HL-60 (cell line): ENCODE measurements at places on chromosomes 4 and X.

GRCh38 chrX:69050051-69050765 is 115.0 kb downstream of the PJA1 start:
- DNase-seq, result no peak

DNA sequence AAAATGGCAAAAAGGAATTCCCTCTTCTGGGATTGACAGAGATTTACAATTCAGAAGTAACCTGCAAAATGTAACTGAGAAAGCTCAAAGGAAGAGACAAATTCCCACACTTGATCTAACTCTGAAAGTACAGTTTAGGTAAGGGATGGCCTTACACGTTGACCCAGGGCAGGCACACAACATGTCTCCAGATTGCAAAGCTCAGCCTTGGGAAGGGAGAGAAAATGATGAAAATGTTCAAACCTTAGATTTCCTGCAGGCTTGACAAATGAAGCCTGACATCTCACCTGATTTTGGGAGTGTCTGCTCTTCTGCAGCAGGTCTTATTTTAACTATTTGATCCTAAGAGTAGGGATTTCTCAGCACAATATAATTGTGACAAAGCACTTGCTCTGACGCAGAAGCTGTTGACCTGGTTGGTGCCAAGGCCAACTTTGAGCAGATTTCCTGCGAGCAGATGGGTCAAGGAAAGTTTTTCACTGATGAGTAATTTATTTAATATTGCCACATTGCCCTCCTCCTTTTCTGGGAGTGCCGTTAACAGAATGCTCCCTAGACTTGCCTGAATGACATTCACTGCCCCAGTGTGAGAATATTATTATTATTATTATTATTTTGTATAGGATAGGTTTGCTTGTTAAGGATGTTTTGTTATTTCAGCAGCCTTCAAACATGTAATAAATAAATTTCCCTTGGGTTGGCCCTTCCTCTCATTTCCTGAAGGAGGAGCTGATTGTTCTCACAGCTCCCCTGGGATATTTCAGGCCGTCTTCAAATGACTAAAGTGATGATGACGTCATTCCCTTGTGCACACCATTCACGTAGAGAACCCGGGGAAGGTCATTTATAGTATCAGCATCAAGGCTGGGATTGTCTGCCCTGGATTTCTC is 157.1 kb downstream of the VEGFC start:
- DNase-seq, result no peak

DNA sequence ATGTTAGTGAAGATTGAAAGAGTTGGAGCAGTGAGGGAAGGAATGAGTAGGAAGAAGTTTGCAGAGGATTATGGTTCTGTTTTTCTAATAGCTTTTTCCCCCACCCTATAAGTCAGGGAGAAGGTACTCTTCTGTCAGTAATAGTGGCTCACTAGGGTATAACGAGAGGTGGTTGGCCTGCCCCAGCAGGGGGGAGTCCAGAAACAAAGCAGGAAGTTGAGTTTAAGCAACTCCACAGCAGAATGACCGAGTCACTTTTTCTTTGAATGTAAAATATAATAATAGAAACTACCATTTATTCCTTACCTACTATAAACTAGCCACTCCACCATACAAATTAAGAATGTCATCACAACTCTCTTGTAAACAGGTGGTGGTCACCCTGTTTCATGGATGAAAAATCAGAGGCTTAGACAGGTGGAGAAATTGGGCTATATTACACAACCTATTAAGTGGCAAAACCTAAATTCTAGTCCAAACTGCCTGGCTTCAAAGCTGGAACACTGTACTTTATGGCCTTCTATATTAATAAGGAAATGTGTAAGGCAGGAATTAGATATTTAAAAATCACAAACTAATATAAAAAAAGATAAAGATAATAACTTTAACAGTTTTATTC is 21.9 kb downstream of the AP1AR start:
- DNase-seq, result peak; percentile 63

GRCh38 chr4:37400241-37400881 is 155.8 kb downstream of the NWD2 start:
- no peak for DNase-seq

- DNase-seq, result no peak
These were observed 372.4 kb upstream of the RPS6KA3 start for GRCh38 chrX:20639115-20639514.

DNA sequence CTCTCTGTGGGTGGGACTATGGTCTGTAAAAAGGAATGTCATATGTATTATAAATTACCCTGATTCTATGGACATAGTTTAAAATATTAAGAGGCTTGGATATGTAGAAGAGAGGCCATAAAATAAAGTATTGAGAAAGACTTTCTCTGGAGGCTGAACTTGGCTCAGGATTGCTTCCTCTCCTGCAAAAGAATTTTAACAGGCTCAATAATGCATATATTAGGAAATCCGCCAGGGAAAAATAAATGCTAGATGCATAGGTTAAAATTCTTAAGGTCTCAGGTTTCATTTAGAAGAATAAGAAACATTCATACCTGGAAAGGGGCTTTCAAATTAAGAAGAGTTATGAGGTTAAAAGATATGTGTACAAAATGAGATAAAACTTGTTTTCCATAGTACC is 424.3 kb downstream of the ARAP2 start:
- DNase-seq, result no peak

GRCh38 chr4:185587427-185588161 is 52.3 kb upstream of the PDLIM3 start:
- no peak for DNase-seq

DNA sequence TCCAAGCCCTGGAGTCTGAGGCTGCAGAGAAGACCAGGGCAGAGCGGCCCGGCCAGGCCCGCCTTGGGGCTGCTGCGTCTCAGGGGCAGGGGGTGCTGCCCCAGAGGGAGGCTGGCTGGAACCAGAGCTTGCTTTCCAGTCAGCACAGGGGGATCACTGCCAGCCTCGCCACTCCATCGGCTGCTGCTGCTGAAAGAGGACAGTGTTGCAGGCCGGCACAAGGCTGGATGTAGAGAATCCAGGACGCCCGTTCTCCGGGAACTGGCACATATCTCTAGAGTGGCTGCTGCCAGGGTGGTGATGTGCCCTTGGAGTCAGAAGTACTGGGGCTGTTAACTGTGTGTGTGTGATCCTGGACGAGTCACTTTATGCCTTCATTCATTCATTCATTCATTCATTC is 31.9 kb upstream of the SORCS2 start:
- no peak for DNase-seq

DNA sequence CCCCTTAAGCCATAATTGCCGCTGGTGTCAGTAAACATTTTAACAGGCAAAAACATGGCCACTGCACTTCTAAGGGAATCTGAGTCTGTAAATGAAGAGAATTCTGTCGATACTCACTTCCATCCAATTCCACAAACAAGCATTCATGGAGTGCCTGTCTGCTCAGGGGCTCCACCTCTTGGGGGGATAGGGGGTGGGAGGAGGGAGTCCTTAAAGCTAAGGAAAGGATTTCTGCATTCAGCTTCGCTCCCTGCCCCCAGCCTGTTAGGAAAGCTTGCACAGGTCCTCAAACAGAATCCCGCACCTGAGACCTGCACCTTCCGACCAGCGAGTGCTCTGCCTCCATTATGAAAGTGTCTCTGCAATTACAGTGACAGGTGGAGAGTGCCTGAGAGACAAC is 130.2 kb upstream of the KIT start:
- no peak for DNase-seq

GRCh38 chrX:134801267-134801666 is 143.0 kb upstream of the PLAC1 start:
- DNase-seq, result no peak

- no peak for DNase-seq
These were observed 10.7 kb downstream of the SEL1L3 start for GRCh38 chr4:25852103-25852502.

DNA sequence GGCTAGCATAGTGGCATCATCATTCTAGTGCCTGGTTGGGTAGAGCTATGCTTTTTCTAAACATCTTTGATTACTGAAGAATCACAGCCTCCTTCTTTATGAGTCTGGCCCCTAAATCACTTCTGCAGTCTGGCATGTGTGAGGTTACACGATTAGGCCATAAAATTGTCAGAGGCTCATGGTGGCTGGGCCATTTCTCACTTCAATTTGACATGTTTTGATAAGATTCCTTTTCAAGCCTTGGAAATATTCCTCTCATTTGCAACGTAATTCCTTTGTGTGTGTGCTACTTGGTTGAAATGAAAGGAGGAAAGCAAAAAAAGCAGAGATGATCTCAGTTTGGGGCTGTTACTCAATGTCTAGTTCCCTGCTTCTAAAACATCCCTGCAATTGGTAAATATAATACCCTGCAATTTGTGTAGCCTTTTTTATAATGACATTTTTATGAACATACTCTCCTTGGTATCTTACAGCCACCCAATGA is 6.2 kb downstream of the CCKAR start:
- DNase-seq, result no peak

GRCh38 chrX:105567082-105567481 is 255.3 kb upstream of the NRK start:
- no peak for DNase-seq

DNA sequence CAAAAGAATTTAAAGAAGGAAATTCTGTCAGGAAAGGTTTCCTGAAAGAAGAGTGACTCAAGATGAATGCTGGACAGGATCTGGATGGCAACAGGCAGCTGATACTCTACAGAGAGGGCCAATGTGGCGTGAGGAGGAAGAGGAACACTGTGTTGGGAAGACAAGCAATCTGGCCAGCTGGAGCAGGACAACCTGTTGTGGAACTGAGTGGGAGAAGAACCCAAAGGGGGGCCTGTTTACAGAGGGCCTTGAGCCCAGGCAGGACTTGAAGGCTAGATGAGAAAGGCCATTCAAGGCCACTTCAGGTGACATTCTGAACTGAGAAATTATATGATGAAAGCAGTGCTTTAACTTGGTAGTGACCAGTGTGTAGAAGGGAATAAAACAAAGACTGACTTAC is 8.5 kb downstream of the OTUD4 start:
- DNase-seq, result no peak

- DNase-seq, result peak; percentile 7
These were observed 320.6 kb upstream of the PPARGC1A start for GRCh38 chr4:24210332-24210902.

- no peak for DNase-seq
These were observed 74.6 kb downstream of the RAPGEF2 start for GRCh38 chr4:159177265-159178150.

DNA sequence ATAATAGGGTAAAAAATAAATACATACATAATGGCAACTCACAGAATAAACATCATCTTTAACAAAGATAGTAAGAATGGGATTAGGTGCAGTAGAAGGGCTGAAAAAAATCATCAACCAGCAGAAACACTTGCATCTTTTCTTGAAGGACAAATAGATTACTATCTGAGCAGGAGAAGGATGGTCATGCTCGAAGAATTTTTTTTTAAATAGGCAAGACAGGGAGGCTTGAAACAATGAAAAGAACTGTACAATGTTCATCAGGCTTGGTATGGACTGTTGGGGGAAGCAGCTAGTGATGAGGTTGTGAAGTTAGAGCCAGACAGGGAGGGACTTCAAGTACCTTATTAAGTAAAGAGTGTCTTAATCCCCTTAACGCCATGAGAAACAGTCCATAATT is 167.4 kb upstream of the LDB2 start:
- DNase-seq, result no peak

- no peak for DNase-seq
These were observed 90.8 kb downstream of the AFF1 start for GRCh38 chr4:87025614-87026041.

DNA sequence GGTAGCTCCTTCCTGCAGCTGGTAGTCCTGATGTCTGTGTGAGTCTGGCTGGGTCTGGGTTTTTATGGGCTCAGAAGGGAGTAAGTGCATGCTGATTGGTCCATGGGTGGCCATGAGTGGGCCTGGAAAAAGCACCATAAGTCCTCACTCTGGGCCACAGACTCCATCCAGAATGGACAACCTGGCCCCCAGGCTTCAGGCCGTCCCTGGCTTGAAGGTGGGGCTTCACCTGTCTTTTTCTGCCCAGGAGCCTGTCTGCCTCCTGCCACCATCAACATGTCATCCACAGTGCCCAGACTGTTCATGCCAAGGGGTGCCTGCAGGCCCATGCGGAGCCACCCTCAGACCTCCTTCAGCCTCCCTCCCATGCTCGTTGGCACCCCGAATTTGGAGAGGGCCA is 620.0 kb downstream of the RAPGEF2 start:
- no peak for DNase-seq

GRCh38 chr4:40832175-40832574 is 82.4 kb downstream of the NSUN7 start:
- no peak for DNase-seq
